Hypothalamus (tissue), 51 donors: ENCODE measurements at places on chromosomes 11 and 22.

- DNase-seq = no peak
These were observed 44.4 kb downstream of the SVIP start for GRCh38 chr11:22785251-22785650.

- peak; percentile 8 for DNase-seq
These were observed 9.1 kb downstream of the LMF2 start for GRCh38 chr22:50498322-50498890.

- no peak for DNase-seq
These were observed 138.8 kb upstream of the ZBED5 start for GRCh38 chr11:10996678-10997077.

DNA sequence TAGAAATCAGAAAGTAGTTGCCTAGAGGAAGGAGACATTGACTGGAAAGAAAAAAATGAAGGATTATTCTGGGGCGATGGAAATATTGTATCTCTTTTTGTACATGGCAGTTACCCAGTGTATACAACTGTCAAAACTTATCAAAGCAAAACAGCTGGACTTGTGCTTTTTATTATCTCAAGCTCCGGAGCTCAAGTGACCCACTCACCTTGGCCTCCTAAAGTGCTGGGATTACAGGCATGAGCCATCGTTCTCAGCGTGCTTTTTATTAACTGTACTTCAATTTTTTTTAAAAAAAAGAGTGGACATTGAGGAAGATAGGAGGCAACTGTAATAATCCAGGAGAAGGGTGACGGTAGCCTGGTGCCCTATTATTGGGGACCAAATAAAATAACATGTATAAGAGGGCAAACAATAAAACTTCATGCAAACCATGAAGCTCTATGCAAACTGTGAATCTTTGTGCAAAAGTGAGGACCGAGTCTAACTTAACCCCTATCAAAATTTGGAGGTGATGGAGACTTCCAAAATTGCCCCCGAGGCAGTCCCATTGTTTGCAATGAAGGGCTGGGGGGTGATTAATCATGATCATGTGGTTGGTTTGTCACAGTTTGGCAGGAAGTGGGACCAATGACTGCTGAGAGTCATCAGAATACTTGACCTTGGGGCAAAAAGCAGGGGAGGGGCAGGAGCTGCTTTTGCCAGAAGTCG lies 23.5 kb downstream of the FZD4 start:
- DNase-seq = no peak

- no peak for DNase-seq
These were observed 5.2 kb upstream of the OR52A1 start for GRCh38 chr11:5159806-5160205.

GRCh38 chr22:39845529-39845928 lies 48.0 kb downstream of the ENTHD1 start:
- no peak for DNase-seq

- no peak for DNase-seq
These were observed 71.2 kb downstream of the ZBTB16 start for GRCh38 chr11:114130629-114131277.

DNA sequence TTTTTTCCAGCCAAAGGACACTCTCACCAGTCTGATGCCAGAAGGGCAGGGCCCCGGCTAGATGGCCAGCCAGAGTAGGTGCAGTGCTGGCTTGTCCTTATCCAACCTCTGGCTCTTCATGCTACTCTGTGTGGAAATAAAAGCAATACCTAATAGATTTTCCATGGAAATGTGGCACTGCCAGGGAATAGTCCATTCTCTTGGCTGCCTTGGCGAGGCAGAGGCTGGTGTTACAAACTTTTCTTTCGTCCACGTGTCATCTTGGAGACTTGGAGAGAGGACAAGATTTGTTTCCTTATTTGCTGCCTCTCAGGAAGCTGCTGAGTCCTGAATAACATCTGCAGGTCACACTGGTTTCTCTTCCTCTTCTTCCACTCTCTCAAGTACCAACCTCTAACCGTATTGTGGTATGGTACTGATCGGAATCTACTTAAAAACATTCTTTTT lies 17.2 kb upstream of the C1QTNF4 start:
- DNase-seq = no peak

DNA sequence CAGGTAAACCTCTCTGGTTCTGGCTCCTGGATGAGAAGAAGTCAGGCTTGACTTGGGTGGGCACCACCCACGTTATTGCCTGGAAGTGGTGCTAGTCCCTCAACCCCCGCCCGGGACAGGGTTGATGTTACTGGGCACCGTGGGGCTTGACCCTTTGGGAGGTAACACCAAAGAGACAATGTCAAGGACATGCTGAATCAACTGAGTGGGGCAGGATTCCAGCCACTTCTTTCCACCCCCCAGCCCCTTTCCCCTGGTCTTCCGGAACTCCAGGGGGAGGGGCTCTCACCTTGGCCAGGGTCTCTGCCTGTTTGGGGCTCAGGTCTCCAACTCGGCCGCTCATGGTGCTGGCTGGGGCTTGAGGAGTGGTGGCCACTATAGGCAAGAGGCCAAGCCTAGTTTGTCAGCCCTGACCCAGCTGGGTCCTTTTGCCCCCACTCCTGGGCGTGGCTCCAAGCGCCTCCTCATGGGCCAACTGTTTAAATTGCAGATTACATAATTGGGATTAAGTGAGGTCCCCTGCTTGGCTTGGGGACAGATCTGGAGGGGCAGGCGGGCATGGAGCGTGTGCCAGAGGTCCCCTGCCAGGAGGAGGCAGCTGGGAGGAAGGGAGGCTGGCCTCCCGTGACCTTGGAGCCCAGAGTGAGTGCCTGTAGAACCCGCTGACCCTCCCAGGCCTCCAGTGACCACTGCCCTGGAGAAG lies at the start of gene SEC14L3:
TSS of gene SEC14L3 (minus strand) at position 402 of the 703 bp plus-strand sequence. CDS start at position 343, 59 bp downstream.
- DNase-seq = no peak

GRCh38 chr11:116814502-116814901 lies 8.6 kb downstream of the APOA4 start:
- DNase-seq = no peak

DNA sequence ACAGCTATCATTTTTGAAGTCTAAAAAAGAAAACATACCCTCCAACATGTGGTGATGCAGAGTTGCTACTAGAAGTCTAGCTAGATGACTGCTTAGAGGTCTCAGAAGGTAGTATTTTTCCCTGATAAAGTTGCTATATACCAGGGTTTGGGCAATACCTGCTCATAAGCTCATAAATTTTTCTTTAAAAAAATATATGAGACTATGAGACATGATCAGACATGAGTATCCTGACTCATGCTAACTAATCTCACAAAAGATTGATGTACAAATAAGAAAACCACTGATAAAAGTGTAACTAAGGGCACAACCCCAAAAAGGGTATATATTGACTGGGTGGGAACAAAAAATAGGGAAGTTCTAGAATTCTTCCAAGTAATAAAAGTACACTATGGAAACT lies 740.9 kb downstream of the METTL15 start:
- no peak for DNase-seq

DNA sequence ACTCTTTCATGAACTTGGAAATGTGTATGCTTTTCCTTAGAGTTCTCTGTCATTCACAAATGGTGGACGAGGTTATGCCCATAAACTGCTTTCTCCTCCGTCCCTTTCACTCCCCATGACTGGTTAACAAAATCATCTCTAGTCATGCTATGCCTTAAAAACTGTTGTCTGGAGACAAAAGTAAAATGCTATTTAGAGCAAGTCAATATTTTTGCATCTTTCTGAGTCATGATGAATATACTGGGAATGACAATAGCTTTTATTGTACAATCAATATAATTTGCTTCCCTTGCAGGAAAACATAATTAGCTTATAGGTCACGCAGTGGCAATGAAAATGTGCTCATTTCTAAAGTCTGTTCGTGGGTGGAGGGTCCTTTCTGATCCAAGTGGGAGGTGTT lies 216.7 kb upstream of the SORL1-AS1 start:
- no peak for DNase-seq

DNA sequence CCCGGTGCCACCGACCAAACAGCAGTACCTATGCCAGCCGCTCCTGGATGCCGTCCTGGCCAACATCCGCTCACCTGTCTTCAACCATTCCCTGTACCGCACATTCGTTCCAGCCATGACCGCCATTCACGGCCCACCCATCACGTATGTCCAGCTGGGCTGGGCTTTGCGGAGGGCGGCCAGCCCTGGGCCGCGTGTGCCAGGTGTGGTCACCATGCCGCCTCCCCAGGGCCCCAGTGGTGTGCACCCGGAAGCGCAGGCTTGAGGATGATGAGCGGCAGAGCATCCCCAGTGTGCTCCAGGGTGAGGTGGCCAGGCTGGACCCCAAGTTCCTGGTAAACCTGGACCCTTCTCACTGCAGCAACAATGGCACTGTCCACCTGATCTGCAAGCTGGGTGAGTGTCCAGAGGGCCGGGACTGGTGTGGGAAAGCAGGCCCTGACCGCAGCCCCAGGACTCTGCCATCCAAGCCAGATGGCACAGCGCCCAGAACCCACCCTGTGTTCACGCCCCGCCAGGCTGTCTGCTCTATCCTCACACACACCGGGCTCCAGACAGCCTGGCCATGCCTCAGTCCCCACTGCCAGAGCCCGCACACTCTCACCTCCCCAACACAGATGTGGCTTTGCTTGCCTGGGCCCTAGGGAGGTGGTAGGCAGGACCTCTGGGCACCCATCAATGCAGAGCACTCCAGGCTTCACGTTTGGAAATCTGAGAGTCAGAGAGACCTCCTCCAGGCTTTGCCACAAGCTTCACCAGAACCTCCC lies 77.6 kb downstream of the MED15 start:
- no peak for DNase-seq

DNA sequence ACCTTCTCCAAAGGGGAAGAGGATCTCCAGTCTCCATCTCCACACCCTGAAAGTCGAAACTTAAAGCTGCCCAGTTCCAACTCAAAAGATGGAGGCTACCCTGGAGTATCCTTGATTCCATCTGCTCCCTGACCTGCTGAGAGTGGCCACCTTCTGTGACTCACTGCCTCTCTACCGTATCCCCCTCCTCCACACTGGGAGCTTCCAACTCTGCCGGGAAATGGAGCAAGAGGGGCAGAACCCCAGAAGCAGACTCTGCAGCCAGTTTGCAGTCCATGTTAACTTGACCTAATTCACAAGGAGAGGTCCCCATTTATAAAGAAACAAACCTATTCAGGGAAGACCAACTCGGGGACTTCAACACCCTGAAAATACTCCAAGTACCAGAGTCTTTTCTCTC lies 22.0 kb upstream of the IRAG1 start:
- no peak for DNase-seq

GRCh38 chr11:69360606-69361005 lies 66.7 kb downstream of the MYEOV start:
- no peak for DNase-seq

DNA sequence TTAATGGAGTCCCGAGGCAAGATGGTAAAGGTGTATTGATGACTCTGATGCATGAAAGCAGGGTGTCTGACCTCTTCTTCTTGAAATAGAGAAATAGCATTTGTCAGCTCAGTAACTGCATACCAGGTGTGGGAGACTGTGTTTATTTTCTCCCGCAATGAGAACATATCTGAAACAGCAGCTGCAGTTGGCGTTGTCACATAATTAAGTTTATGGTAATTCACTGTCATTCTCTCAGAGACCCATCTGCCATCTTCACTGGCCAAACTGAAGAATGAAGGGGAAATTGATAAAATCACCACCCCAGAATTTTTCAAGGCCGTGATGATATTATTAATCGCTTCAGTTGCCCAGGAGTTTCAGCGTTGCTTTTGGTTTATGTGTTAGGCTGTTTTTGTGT lies 20.1 kb upstream of the MCHR1 start:
- no peak for DNase-seq

- no peak for DNase-seq
These were observed 17.6 kb upstream of the GRK2 start for GRCh38 chr11:67248653-67249052.

DNA sequence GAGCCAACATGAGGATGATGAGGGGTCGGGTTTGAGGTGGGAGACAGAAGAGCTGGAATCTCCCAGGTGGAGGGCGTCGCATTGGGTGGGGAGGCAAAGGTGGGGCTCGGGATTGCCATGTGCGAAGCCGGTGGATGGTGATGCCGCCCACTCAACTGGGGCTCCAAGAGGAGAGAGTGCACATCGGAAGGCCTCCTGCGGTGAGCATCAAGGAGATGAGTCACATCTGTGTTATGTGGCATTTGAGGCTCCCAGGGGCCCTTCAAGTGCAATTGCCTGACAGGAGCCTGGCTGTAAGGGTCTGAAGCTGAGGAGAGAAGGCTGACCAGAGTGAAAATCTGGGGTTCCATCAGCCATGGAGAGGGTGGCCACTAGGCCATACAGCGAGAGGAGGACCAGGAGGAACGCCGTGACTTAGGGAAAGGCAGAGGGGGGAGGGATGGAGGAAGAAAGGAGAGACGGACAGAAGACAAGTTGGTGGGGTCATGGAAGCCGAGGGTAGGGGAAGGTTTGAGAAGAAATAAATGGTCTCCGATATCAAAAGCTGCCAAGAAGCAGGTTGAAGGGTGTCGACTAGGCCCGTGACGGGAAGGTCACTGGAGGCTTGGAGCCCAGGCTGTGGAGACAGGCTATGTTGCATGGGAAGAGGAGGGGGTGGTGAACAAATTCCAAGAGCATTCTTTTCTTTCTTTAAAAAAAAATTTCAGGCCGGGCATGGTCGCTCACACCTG lies 21.3 kb downstream of the RASD2 start:
- DNase-seq = no peak

DNA sequence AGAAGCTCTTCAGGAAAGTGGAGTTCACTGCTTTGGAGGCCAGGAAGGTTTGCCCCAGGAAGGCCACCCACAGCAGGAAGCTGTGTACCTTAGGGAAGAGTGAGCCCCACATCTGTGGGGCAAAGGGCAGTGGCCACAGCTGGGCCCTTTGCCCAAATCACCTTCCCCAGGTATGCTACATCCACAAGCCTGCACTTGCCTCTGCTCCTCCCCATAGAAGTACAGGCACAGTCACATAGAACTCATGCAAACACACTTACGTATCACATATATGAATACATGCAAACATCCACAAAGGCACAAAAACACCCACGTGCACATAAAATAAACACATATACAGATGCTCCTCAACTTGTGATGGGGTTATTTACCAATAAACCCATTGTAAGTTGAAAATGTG lies 2.1 kb downstream of the TRIM29 start:
- DNase-seq = no peak

- DNase-seq = peak; percentile 80
These were observed at the start of the genes MPST and TST for GRCh38 chr22:37019309-37020191. MPST (plus strand) TSS chr22:37019742; CDS start chr22:37019837, 95 bp downstream. TST (minus strand) TSS chr22:37019447; CDS start chr22:37018732, 715 bp downstream.

- no peak for DNase-seq
These were observed 4.7 kb upstream of the FAM111B start for GRCh38 chr11:59102259-59102765.

GRCh38 chr22:17794726-17795542 lies 20.7 kb upstream of the BID start:
- DNase-seq = no peak

DNA sequence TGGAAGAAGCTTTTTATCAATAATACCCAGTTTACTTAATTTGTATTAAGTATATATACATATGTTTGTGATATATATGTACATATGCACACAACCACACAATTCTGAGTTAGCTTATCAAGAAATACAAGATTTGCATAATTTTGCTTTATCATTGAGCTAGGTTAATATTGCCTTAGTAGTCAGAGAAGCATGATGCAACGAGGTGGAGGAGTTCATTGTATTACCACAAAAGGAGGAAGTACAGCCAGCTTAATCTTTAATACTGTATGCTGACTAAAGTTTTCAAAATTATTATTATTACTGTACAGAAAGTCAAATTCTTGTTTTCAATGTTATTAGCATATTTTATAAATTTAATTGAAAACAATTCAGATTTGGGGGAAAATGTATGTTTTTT lies 278.4 kb upstream of the PDGFD start:
- DNase-seq = no peak
